RWPE1 (cell line): ENCODE measurements at places on chromosomes 12 and 14.

- no peak for DNase-seq
These were observed 8.9 kb upstream of the ETNK1 start for GRCh38 chr12:22615963-22616501.

DNA sequence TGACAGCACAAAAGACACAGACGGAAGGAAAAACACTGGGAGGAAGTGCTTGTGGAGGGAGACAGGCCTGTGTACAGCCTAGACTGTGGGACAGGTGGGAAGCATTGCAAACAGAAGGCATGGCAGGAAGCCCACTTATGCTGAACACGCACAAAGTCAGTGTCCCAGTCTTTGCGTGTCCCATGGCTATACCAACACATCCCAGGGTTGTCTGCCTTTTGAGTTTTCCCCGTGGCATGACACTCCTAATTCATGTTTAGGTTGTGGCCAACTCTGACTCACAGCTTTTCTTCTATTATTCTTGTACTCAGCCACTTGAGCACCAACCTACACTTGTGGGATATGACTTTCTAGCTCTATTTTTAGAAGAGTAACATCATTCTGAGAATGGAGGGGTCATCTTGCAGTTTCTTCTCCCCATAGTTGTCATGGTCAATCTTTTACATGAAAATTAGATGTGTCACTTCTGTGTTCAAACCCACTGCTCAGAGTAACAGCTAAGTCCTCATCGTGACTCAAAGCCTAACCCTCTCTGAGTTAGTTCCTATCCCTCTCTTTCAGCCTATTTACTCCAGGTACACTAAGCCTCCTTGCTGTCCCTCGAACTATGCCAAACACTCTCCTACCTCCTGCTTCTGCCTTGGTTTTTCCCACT lies 27.5 kb upstream of the JPH4 start:
- DNase-seq: no peak

GRCh38 chr14:54133896-54134295 lies 177.3 kb upstream of the BMP4 start:
- peak; percentile 40 for DNase-seq

- DNase-seq: no peak
These were observed 34.1 kb downstream of the ZNF664 start for GRCh38 chr12:124006846-124007713.

- DNase-seq: peak; percentile 31
These were observed 41.3 kb upstream of the C12orf71 start for GRCh38 chr12:27123642-27124041.

GRCh38 chr14:72535485-72535884 lies 358.4 kb downstream of the DPF3 start:
- DNase-seq: no peak

DNA sequence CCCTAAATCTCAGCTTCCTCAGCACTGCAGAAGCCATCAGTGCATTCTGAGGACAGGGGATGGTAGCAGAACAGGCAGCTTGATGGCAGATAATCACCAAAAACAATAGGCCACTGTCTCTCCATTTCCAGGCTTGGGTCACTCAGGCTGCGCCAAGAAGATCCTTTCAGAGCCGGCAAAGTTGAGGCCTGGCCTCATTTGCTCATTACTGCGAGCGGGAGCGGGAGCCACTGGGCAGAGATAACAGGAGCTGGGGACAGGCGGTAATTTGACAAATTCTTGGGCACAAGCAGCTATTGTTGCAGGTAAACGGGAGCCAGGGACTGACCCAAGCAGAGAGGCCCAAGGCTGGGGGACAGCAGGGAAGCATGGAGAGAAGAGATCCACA lies 2.1 kb downstream of the MSI1 start:
- no peak for DNase-seq
